Erythroblast (primary cell): ENCODE measurements at places on chromosomes 3 and 15.

GRCh38 chr3:68103811-68104210 lies 449.4 kb upstream of the SUCLG2 start:
- DNase-seq: no peak

DNA sequence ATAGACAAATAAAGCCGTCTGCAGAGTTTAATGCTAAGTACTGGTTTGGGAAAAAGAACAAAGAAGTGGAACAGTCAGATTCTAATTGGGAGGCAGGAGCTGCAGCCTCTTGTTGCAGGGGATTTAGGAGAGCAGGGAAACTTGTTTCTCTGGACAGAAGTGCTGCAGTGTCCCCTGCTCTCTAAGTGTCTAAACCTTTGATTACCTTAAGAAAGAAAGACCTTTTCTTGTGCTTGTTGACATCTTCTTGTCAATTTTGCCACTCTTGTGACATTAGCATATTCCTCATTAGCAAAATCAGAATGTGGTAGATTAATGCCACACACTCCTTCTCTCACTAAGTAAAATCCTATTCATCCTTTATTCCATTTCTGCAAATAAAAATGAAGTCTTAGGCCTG lies 38.8 kb downstream of the TRAT1 start:
- DNase-seq: no peak

GRCh38 chr3:173548261-173548660 lies 150.7 kb downstream of the NLGN1 start:
- no peak for DNase-seq

GRCh38 chr3:157355276-157355675 lies 81.4 kb upstream of the PTX3 start:
- no peak for DNase-seq

- no peak for DNase-seq
Measured at GRCh38 chr15:40328751-40329150, 5.3 kb downstream of the INAFM2 start.

DNA sequence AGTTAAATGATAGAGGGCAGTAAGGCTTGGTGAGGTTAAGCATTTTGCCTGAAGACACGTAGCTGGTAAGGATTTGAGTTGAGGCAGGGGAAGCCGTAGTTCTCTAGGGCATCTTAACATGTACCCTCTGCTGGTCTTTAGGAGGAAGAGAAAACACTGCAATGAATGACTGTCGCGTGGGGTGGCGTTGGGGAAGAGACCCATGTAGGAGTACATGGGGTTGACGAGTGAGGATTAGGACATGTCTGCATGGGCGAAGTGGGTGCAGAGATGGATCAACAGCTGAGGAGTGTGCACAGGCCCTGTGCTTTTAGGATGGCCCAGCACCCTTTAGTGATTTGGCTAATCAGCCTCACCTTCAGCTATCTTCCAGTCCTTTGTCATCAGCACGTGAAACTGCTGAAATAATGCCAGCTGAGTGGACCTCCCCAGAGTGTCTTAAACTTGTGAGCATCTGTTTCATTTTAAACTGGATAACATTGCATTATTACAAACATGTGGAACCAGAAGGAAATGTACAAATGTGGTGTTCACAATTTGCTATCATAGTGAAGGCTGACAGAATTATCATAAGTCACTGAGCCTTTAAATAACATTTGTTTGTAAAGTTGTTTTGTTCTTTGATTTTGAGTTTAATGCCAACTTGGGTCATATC lies 15.3 kb downstream of the P2RY14 start:
- DNase-seq: no peak

- DNase-seq: no peak
Measured at GRCh38 chr3:54211097-54211496, 88.7 kb downstream of the CACNA2D3 start.

DNA sequence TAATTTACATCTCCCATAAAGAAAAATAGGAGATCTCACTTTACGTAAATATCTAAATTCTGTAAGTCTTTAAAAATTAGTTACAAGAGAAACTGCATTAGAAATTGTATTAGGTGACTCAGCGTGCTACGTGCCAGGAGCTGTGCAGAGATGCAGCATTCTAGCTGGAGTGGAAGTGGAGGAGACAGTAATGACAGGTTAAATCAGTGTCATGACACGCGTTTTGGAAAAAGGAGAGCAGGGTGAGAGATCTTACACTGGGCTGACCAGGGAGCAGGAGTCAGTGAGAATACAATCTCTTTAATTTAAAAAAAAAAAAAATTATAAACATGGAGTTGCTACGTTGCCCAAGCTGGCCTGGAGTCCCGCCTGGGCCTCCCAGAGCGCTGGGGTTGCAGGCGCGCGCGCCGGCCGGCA lies 635 bp downstream of the TUBGCP5 start:
- peak; percentile 68 for DNase-seq

DNA sequence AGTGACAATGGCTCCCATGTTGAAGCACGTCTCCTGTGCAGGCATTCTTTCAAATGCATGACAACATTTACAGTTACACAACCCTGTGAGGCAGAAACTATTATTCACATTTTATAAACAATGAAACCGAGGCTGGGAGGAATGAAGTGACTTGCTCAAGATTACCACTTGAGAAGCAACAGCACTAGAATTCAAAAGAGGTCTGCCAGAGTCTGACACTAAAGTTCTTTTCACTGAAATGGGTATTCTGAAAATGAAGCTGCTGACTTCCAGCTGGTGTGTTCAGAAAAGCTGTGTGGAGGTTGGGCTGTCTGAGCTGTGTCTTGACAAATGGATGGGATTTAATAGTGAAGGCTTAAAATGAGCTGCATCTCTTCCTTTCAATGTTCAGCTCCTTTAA lies 104.4 kb downstream of the THSD4 start:
- DNase-seq: no peak

DNA sequence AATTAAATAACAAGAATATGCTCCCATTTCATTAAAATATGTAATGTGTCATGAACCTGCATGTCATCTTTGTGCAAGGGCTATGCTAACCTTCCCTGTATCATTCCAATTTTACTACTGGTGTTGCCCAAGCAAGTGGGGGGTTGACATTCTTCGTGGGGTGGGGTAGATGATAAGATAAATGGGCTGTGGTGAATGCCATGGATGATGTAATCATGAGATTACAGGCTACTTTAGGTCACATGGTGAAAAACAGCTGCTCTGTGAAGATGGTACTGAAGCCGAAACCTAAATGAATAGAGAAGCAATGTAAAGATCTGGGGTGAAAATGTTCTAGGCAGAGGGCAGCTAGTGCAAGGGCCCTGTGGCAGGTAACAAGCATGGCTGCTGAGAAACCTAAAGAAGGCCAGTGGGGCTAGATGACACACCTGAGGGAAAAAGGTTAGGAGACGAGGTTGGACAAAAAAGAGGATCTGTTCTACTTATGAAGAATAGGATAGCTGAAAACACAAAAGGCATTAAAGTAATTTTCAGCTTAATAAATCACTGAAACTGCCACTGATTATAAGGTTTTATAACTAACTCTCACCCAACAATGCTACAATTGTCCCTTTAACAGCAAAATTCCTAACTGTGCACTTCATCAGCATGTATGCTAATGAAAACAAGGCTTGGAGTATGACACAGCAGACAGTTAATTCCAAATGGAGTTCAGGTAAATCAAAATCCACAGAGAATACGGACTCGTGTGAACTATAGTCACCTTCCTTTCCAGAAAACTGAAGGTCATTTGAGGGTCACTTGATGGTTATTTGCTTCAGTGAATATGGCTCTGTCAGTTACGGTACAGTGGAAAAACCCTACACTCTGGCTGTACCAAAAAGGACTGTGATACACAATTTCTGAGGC lies 35.0 kb downstream of the MTMR10 start:
- peak; percentile 76 for DNase-seq
